ENCODE measurements at places on chromosomes 12 and 14.

DNA sequence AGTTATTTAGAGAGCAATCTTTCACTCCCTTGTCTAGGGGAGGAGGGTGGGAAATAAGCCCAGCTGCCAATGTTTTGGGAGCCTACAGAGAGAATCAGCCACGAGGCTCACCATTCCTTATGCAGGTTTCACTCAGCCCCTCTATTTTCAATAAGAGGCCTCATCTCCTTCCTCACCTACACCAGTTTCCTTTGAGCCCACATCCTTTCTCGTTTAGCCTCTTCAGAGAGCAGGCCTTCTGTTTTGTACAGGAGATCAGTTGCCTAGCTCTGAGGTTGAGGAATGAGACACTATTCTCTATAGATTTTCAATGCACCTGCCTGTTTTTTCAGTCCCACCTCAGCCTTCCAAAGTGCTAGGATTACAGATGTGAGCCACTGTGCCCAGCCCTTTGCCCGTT is 17.9 kb downstream of the SNAPC1 start:
- DNase-seq: no peak

GRCh38 chr14:26213846-26214575 is 383.8 kb downstream of the NOVA1 start:
- no peak for DNase-seq

DNA sequence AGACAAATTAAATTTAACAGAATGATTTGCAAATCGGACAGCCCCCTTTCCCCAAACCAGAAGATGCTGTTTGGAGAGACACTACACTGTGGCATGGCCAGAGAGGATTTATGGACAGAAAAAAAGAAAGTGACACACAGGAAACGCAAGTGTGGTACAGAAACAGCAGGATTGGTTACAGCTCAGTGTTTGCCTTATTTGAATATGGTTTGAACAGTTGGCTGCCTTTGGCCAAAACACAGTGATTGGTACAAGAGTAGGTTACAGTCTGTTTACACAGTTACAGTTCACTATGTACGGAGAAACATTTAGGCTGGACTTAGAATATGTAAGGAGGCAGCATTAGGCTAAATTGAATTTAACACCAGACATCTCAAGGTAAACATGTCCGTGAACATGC is 335.3 kb downstream of the NPAS3 start:
- DNase-seq: no peak

GRCh38 chr12:111757361-111758119 is 9.2 kb upstream of the ALDH2 start:
- no peak for DNase-seq

DNA sequence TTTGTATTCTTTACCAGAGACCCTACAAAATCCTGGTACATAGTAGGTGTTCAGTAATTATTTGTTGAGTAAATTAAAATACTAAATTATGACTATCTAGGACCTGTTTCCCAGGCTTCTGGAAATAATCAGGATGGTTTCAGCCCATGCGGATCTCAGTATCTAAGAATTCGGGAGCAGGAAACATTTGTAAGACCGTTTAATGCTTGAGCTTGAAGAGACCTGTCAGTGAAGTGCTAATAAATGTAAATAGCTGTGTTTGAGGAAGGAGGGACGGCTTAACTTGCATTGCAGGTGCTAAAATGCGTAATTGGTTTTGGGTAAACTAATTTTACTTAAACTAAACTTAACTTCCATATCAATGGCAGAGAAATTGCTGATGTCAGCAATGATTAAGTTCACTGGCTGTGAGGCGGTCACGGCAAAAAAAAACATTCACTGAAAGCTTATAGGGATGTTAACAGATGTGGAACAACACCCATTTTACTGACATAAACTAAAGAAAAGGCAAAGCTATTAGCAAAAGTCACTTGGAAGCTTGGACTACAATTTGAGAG is 28.6 kb upstream of the AEBP2 start:
- no peak for DNase-seq

GRCh38 chr12:62438098-62438692 is 28.4 kb upstream of the MON2 start:
- DNase-seq: peak; percentile 56

GRCh38 chr14:100213956-100214769 is 24.8 kb upstream of the YY1 start:
- DNase-seq: peak; percentile 86

DNA sequence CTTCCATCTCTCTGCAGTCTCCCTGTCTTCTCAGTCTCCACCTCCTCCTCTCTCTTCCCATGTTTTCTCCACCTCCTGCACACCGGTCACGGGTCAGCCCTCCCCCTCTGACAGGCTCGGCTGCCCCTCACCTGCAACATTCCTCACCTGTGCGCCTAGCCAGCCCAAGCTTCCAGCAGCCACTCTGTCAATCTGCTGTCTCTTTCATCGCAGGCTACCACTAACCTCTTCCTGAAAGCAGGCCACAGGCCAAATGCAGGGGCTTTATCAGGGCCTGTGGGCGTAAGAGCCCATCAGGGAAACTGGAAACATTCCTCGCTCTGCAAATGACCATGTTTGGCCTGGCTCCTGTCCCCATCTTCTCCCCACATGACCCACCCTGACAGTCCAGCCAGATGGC is 34.5 kb downstream of the CMKLR1 start:
- no peak for DNase-seq

DNA sequence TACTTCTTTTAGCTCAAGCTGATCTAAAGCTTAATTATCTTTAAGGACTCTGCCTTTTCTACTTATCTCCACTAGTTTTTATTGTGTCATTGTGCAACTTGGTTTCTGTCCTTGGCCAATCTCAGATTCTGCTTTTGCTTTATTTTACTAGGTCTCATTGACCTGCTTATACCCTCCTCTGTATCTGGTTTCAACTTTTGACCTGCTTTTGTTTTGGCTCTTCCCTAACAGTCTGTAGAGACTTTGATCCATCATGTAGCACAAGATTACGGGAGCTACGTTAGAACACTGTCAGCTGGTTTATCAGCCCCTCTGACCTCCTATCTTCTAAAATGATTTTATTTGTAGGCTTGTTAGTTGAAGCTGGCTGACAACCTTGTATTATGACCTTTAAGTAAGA is 43.6 kb downstream of the ZCRB1 start:
- DNase-seq: no peak

GRCh38 chr12:78095623-78096022 is 264.9 kb downstream of the NAV3 start:
- no peak for DNase-seq

GRCh38 chr12:62224601-62225000 is 35.6 kb upstream of the USP15 start:
- DNase-seq: no peak

DNA sequence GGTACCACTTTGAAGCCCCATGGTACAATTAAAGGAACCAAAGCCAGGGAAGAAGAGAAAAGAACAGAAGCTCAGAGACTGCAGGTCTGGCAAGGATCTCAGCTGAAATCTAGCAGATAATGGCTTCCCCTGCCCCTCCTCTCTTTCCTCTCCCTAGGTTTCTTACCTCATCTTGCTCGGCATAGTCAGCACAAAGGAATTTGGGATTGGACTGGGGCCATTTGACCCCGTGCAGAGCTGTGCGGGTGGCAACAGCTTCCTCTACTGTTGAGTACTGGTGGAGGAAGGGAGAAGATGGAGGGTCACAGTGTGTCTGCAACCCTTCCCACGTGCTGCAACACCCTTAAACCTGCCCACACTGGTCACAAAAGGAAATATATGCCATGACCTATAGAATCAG is 4.7 kb upstream of the CDH24 start:
- DNase-seq: peak; percentile 67

DNA sequence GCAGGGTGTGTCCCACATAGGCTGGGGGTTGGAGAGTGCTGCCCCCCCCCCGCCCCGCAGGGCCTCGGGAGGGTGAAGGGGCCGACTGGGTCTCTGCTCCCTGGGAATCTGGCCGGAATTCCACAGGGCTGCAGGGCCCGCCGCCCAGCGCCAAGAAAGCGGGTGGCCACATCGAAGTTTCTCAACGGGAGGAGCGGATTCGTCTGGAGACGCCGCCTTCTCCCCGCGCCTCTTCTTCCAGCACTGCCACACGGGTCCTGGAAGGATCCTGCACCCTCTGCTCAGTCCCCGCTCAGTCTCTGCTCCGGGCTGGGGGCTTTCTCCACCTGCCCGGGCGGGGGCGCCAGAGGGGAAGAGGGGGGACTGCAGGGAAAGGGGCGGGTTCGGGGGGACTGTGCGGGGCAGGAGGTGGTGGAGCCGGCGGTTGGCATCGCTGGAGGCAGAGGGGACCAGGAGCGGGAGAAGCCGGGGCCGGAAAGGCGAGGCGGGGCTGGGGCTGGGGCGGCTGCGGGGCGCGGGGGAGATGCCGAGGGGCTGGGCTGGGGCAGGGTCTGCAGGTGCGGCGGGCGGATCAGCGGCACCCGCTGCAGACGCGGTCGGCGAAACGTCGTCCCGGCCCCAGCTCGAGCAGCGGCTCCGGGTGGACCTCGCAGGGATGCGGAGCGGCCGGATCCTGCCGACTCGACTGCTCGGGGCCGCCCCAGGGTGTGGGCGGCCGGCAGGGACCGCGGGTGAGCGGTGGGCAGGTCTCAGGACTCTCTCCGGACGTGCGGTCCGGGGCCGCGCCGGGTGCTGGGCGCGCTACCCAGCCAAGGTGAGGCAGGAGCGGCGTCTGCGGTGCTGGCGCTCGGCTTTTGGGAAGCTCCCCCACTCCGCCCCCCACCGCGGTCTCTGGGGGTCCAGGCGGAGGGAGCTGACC is 811.4 kb upstream of the TMEM132C start:
- DNase-seq: no peak

DNA sequence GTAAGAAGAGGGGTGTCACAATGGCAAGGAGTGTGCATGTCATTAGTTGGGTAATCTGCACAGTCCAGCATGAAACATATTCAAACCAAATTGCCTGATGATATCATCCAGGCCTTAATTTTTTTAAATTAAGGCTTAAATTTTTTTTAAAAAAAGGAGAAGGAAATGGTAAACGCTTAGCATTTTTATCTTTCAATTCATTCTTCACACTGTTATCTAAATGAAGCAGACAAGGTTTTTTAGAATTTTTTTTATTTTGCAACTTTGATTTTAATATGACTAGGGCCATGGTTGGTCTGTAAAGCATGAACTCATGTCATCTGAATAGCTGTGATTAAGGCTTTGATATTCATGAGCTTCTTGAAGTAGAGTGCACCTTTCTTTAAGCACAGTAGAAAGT is 362.5 kb downstream of the SYT1 start:
- no peak for DNase-seq

Measured in NCI-H460 (cell line).